Activated effector memory CD4-positive, alpha-beta T cell treated with anti-CD3 and anti-CD28 coated beads, Interleukin-2, amount 50 U/mL, for 16 hours (primary cell): ENCODE measurements at places on chromosomes 4 and X.

GRCh38 chr4:15544248-15544729 lies 74.6 kb downstream of the CC2D2A start:
- DNase-seq, result no peak

DNA sequence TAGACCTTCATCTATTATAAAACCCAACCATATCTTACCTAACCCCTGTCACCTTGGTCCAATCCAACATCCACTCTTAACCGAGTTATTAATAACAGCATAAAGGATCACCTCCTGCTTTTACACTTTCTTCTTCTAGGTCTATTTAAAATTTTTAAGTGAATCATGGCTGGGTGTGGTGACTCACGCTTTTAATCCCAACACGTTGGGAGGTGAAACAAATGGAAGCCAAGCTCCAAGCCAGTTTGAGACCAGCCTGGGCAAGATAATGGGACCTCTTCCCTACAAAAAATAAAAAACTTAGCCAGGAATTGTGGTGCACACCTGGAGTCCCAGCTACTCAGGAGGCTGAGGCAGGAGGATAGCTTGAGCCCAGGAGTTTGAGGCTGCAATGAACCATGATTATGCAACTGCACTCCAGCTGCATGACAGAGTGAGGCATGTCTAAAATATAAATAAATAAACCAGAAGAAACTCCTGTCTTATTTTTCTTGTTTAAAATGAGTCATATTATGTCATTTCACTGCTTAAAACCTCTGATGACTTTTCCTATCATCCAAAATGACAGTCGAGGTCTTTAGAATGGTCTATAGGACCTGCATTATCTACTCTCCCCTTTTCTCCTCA lies 188.4 kb downstream of the GASK1B start:
- DNase-seq, result no peak

DNA sequence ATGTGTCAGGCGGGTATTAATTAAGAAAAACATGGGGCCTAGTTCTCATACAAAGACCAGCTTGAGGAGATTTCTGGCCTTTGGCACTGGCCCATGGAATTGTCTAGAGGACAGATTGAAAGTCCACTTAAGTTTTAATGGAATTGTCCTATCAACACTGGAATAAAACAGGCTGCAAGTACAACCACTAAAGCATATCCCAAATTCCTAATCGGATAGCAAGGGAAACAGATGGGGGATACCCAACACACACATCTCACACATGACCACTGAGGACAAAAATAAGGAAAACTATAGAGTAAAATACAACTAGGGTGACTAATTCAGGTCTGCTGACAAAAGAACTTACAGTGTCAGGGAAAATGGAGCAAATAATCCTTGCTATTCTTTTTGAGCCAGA lies 167.8 kb downstream of the GASK1B start:
- DNase-seq, result no peak

DNA sequence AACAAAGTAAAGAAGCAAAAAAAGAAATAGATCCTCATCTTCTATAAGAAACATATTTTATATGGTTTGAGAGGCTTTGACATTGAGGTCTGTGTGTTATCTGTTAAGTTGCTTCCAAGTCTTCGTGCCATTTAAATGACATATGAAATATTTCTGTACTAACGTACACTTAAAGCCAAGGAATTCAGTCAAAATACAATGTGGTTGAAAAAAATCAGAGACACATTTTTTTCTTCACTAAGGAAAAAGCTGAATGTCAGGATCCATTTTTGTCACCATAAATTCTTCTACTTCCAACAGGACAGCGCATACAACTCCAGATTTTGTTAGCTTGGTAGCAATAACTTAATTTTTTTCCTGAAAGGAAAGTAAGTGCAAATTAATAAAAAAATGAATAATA lies 168.5 kb downstream of the FAT4 start:
- no peak for DNase-seq
